ENCODE measurements at places on chromosomes 1 and 21.
A peak's percentile ranks its signal among the peaks of the same experiment; 100 is the strongest.

DNA sequence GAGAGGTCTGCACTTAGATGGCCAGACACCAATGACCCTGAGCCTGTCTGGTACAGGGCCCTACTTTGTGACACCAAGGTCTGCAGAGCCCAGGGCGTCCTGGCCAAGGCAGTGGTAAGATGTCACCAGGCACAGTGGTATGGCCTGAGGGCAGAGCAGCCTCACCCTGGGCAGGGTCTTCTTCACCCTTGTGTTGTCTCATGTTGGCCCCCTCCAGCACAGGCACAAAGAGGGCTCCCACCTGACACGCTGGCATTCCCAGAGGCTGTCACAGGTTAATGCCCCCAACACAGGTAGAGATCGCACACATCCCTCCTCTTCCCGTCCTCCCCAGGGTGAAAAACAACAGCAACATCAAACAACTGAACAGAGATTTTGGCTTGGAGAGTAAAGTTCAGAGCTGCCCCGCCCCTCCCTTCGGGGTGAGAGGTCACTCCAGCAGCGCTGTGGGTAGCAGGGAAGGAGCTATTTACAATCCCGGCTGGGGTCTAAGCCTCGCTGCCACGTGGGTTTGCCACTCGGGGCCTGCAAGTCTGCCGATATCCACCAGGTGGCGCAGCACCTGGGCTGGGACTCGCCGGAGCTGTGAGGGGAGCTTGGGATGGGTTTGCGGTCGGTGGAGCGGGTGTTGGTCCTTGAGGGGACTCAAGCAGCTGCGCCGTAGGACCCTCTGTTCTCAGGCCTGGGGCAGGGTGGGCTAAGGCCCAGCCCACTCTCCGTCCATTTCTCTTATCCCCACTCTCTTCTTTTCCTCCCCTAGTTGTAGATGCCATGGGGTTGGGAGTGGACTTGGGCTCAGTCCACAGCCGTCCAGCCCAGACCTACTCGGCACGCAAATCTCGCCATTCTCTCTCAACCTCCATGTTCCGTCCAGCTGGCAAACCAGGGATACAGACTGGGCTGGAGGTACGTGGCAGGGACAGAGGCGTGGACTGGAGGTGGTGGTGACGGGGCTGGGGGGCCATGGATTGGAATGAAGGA lies 12.7 kb downstream of the EFNA3 start:
- peak; percentile 81 for DNase-seq

DNA sequence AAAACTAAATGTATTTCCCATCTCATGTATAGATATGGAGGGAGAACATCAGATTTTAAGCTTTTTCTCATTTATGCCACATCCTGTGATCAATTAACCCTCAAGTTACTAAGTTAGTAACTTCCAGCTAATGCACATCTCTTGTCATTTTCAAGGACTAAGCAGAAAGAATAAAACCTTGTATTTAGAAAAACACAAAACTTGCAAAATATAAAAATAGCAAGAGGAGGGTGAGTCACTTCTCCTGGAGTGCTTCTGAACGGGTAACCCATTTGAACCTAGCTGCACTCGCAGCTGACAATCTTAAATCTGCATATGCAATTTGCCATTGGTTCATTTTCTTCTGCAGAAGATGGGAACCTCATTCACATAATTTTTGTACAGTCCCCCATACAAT lies 500.5 kb downstream of the SETD4 start:
- DNase-seq: no peak

DNA sequence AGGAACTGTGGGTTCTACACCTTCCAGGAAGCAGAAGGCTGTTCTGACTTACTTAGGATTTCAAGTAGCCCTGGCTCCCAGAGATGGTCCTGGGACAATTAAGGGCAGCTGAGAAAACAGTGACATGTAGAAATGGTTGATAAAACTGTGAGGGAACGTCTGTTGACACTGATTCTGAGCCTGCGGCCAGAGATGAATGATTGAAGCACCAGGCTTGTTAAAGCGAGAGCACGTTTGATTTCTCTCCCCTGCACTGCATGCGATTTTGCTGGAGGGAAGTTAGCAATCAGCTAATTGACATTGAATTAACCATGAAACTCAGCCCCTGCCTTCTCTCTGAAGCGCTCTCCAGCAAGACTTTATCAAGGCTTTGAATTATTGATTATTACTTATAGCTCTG lies 29.9 kb upstream of the POU3F1 start:
- no peak for DNase-seq

- DNase-seq: no peak
These were observed 83.5 kb downstream of the DENND1B start for GRCh38 chr1:197691816-197692215.

DNA sequence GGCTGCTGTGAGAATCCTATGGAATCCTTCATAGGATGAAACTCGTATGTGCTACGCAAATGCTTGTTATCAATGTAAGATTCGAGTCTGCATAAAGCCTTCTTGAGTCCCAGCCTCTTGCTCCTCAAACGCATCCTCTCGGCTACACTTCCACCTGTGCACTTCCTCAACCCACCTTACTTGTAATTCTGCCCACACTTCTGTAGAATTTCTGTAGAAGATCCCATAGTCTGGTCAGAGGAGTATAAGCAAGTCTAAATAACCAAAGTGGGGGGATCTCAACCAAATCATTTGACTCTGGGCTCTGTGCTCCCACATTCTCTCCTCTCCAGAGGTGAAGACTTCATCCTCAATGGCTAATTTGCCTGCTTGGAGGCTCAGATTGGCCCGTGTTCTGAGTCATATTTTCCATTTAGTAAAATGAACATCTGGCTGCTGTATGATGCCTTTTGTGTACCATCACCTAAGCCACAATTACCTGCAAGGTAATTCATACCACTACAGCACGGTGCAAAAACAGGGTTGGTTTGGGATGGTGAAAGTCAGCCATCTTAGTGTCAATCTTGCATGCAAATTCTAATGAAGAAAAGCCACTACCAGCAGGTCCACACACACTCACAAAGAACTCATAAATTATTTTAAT lies 63.2 kb downstream of the ITPKB start:
- DNase-seq: no peak

DNA sequence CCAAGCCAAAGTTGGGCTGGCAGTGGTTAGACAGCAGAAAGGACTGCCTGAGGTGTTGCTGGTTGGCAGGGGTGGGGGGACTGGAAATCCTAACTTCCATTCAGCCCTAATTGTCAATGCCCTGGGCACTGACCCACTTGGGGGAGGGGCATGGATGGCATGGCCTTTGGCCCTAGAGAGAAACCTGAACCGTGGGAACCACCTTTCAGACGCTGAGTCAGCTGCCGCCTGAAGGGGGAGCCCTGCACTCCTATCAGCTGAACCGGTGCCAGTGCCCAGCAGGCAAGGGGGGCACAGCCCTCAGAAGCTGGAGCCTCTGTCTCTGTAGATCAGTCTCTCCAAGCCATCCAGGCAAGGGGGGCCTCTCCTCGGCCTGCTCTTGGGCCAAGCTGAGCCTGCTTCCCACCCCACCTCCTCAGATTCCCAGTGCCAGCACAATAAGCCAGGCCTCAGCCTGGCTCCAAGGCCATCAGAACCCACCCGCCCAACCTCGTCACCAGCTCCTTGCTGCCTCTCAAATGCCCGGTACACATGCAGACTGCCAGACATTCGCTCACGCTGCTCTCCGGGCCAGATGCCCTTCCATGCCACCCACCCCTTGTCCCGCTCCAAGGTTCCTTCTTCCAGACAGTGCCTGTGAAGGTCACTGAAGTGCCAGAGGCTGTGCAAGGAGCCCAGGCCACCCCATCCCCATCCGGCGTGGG lies 11.6 kb downstream of the TINAGL1 start:
- DNase-seq: peak; percentile 14

- DNase-seq: no peak
These were observed 649 bp downstream of the AHDC1 start for GRCh38 chr1:27603309-27603680.

DNA sequence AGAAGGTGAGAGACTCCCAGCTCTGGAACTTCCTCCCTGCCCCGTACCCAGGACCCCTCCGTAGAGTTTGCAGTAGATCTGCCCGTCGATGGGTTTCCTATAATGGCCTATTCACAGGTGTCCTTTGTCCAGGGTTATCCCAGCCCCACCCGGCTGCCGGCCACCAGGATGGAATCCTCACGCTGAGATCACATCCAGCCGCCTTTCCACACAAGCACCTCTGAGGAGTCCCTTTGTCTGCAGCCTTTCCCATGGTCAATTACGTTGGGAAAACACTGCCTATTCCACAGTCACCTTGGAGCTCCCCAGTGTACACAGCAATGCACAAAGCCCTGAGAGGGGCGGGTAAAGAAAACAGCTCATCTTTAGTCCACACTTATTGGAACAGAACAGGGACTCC lies 190.0 kb upstream of the EDN2 start:
- no peak for DNase-seq

DNA sequence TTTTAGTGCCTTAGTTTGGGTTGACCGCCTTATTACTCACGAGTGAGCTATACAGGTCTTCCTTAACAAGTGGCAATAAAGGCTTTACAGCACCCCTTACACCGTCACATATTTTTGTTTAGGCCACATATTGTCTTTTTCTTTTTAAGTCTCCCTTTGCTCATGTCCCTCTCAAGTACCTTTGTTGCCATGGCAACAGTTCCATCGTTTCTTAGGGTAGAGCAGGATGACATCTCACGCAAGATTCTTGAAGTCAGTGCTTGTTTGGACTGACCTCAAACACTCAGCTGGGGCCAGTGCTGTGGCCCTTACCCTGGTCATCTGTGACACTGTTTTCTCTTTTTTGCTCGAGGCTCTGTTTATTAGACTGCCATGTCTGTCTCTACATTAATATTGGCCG lies 69.8 kb downstream of the PBX1 start:
- no peak for DNase-seq

DNA sequence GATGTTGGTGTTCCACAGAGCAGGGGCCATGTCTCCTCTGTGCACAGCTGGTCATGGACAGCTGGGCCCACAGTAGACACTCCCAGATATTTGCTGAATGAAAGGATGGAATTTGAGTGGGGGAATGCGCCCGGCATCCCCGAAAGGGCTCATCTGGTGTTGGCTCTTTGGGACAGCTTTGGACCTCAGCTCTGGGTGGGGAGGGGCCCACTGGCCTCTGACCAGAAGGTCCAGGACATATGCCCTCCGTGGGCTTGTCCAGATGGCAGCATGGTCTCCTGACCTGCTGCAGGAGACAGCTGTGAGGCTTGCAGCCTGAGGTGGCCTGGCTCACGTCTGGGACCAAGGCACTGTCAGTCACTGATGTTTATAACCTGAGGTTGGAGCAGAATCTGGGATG lies 160.4 kb upstream of the AJAP1 start:
- DNase-seq: no peak

Data from SHP77 treated with DMSO at 0.1 percent for 48 hours (cell line).